ENCODE measurements at places on chromosomes 3 and 15. TPM values are rescaled to one million over a fixed set of nuclear protein-coding genes. Genes with fewer than 3 reads are reported as not detected.

FANCD2OS gene
- not detected for polyA plus RNA-seq

AP4E1 gene
- polyA plus RNA-seq: 4.1 TPM

MED12L gene
- 0.01 TPM for polyA plus RNA-seq

DAG1 gene
- 51.0 TPM for polyA plus RNA-seq

GLCE gene
- 12.8 TPM for polyA plus RNA-seq

POLQ gene
- polyA plus RNA-seq: 3.6 TPM
